ENCODE measurements at places on chromosomes 13 and 19.

GRCh38 chr13:80921541-80921940 is 580.6 kb upstream of the SPRY2 start:
- DNase-seq, result no peak

DNA sequence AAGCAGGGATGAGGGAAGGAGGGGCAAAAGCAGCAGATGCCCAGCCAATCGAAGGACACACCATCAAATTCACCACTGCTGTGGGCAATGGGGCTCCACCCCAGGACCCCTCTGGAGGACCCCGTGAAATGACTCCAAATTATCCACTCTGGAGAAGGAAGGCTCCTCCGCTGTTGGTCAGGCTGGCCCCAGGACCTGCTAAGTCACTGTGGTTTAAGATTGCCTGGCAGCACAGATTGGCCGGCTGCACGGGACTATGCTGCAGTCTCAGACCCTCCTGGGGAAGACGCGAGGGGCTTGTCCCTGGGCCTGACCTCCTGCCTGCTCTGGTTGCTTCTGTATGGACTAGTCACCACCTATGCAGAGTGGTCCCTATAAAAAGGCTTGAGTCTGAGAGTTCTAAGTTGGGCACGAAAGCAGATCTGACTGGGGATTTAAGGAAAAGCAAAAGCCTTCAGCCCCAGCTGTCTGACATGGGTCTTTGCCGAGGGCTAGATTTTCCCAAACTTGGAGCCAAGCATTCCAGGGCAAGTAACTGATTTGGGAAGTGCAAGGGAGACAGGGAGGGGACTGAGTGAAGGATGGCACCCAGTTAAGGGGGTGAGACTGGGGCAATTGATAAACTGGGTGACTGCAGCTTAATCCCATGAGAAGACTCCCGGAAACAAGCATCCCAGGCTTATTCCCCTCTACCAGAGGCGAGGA is 91.7 kb downstream of the TSHZ3 start:
- no peak for DNase-seq

DNA sequence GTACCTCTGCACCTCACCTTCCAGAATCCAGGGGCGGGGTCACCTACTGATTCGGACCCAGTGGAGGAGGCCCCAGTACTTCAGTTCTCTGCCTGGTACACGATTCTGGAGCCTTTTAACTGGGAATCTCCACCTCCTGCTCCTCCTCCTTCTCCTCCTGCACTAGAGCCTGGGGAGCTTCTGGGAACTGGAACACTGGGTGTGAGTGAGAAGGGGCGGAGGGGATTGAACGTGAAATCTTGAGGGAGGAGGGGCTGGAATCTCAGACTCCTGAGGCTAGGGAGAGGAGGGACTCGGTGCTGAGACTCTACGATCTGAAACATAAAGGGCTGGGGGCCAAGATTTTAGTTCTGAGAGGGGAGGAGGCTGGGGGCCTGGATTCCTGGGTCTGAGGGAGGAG is at the start of gene KLK8:
KLK8 (minus strand) TSS at position 90 of the 400 bp plus-strand sequence. CDS start 437 bp downstream, outside the sequence.
- DNase-seq, result no peak

- no peak for DNase-seq
Observed at GRCh38 chr13:25771202-25771601, 280.6 kb downstream of the SHISA2 start.

- no peak for DNase-seq
Observed at GRCh38 chr13:71870100-71870499, 3.1 kb upstream of the DACH1 start.

DNA sequence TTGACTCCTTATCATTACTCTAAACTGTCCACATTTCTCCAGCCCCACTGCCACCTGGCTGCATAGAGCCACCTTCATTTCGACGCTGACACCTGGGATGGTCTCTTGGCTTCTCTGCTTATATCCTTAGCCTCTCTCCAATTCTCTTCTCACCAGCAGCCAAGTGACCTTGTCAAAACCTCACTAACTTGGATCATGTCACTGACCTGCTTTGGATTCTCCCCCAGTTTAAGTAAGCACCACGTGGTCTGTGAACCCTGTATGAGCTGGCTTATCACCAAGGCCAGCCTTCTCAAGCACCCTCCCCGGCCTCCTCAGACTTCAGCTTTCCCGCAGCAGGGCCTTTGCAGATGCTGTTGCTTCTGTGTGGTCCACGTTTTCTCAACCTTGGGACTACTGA is 12.3 kb upstream of the GGACT start:
- DNase-seq, result no peak

GRCh38 chr13:74751739-74752138 is 617.5 kb upstream of the KLF12 start:
- DNase-seq, result no peak

- no peak for DNase-seq
Observed at GRCh38 chr13:113475911-113476310, 14.6 kb downstream of the DCUN1D2 start.

- DNase-seq, result no peak
Observed at GRCh38 chr19:5090465-5091017, 121.6 kb downstream of the KDM4B start.

GRCh38 chr19:19185853-19186740 is 5.9 kb downstream of the BORCS8 start:
- peak; percentile 43 for DNase-seq

GRCh38 chr13:82477436-82477835 is 1404.8 kb downstream of the SLITRK1 start:
- no peak for DNase-seq

DNA sequence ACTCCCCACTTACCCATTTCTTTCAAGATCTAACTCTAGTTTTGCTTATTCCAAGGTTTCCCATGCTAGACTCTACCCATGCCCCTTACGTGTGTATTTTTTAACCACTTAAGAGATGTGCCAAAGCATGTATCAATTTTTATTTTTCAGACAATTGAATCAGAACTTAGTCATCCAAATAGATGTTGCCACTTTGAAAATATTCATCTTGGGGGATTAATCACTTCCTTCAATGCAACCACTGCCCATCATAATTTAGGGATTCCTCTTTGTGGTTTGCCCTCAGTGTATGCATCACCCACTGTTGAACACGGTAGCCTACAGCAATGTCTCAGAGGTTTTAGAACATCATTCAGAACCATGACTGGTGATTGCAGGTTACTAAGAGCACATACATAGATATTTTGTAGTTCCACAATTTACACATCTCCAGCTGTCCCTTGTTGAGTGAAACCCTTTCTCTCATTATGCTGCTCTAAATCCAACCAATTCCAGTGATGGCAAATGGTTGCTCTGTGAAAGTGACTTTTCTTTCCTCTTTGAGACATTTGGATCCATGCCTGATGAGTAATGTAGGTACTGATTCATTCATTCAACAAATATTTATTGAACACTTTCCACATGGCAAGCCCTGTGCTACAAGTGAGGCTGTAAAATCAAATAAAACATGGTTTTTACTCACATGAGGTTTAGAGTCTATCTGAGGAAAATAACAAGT is 60.6 kb upstream of the SERP2 start:
- no peak for DNase-seq

DNA sequence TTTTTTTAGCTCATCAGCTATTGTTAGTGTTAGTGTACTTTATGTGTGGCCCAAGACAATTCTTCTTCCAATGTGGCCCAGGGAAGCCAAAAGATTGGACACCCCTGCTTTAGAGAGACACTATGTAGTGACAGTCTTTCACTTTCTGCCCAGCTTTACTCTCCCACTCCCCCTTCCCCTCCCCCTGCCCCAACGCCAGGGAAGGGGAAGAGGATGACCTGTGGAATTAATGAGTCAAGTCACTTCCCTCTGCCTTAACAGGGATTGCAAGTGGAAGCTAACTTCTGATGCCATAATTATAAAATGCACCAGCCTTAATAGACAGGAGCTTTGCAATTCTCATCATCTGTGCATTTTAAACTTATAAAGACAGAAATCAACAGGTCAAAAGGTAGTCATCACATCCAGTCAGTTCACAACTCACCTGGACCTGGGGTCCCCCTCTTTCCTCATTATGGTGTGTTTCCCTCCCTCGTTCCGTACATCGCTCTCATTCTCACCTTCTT is 1.6 kb downstream of the ZNF415 start:
- no peak for DNase-seq

DNA sequence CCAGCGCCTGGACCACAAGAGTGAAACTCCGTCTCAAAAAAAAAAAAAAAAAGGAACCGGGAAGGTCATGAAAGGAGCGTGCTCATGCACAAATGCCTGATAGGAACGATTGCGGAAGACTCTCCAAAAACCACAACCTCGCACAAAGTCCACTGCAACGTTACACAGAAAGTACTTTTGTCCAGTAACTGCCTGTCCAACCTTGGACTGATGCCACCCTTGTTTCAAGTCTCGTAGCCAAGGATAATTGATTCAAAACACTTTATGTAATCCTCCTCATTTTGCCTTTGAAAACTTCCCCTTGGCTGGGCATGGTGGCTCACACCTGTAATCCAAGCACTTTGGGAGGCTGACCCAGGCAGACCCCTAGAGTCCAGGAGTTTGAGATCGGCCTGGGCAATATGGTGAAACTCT is 13.7 kb downstream of the LGALS7 start:
- DNase-seq, result no peak

DNA sequence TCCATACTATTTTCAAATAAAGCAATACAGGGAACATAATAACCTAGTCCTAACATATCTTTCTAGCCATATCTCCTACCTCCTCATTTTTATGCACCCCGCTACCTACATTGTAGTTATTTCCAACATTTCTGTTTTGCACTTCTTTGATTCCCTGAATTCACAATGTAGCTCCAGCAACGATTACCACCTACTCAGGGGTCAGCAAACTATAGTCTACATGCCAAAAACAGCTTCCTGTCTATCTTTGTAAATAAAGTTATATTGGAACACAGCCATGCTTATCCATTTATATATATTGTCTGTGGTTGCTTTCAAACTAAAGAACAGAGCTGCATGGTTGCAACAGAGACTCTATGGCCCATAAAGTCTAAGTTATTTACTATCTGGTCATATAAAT is 16.7 kb downstream of the MYCBP2 start:
- DNase-seq, result no peak

- DNase-seq, result no peak
Observed at GRCh38 chr13:107803822-107804495, 411.4 kb downstream of the LIG4 start.

- DNase-seq, result no peak
Observed at GRCh38 chr19:17054746-17055145, 20.5 kb downstream of the HAUS8 start.

DNA sequence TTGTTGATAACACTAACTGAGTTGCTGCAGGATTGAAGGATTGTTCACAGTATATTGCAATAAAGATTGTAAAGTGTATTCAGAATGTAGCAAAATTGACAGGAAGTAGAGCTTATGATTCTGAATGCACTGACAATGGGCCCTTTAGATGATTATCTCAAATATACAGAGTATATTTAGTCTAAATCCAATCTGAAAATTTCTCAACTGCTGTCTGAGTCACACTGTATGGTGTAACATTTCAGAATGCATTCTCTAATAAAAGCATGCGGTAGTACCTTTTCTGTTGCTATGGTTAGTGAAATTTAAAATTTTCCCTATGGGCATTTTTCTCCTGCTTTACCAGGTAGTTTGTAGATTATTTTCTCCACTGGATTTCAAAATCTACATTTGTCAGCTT is 365.2 kb downstream of the PCDH17 start:
- no peak for DNase-seq

DNA sequence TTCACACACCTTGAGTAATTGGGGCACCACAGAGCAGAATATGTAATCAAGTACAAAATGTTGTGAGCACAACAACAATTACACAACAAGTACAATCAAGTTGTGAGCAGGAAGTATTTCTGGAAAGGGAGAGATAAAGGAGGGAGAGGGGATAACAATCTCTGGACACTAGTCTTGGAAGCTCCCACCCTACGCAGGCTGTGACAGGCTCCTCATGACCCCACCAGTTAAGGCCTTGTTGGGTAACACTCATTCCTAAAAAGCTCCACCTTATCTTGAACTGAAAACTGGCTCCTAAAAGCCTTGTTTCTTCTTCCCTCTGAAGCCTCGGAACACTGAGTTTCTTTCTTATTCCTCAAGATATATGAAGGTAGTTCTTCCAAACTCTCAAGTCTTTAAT is 806.0 kb downstream of the UQCRFS1 start:
- DNase-seq, result no peak

DNA sequence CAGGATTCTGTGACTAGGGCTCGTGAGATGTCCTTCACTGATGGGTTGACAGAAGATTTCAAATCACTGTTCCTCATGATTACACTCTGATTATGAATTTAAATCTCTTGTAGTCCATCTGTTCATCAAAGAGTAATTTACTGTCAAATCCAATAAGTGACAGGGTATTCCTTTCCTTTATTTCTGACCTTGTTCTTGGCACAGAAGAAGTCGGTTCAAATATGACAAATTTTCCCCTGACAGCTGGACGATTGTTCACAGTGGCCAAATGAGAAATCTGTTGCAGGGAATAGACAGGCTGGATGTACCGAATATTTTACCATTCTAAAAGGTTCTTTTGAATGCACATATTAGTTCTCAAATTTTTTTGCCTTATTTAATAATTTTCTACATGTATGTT is 767.3 kb upstream of the GPC6 start:
- no peak for DNase-seq

DNA sequence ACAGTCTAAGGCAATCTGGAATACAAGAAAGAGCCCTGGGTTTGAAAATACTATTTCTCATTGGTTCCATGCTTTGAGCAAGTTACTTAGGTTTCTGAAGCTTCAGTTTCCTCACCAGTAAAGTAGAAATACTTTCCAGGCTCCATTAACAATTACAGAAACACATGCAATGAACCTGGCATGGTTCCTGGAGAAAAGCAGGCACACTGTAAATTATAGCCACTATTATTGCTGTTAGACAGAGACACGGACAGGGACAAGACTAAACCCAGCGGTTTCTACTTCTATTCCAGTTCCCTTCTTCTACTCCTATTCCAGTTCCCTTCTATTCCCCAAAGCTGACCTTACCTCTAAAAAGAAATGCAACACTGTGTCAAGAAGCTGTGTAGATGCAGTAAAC is 41.2 kb downstream of the MIPEP start:
- DNase-seq, result no peak

DNA sequence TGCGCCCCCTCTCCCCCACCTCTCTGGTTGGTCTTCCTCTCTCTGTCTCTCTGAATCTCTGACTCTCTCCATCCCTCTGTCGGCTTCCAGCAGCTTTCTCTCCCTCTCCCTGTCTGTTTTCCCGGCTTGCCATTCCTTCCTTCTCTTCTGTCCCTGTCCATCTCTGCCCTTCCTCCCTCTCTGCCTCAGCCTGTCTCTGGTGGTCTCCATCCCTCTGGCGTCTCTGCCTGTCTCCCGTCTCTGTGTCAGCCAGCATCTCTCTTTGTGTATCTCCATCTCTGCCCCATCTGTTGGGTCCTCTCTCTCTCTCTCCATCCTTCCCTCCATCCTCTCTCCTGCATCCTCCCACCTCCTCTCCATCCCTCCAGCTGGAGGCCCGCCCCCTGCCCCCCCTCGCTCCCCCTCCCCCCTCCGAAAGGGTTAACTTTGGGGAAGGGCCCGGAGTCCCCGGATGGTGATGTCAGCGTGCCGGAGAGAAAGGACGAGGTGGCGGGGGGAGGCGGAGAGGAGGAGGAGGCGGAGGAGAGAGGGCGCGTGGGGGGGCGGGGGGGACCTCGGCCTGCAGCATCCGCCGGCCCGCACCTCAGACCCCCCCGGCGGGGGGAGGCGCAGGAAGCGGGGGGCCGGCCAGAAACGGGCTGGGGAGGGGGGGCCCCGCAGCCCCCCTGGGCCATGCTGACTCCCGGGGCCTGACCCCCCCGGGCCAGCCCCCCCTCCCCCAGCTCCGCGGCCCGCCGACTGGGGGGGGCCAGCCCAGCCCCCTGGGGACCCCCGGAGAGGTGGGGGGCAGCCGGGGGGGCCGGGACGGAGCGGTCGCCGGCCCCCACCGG is at the start of gene BRSK1:
BRSK1 (plus strand) TSS at position 450 of the 830 bp plus-strand sequence. CDS start 446 bp downstream, outside the sequence.
- no peak for DNase-seq

- no peak for DNase-seq
Observed at GRCh38 chr13:90443268-90443667, 904.2 kb upstream of the MIR17HG start.

- DNase-seq, result peak; percentile 58
Observed at GRCh38 chr19:703651-704446, 4.9 kb upstream of the PALM start.
